AG20443 (cell line): ENCODE measurements at places on chromosomes 5 and 9.

GRCh38 chr9:38196714-38197113, 127.7 kb upstream of the SHB start:
- DNase-seq = no peak

GRCh38 chr9:134811079-134811672, 69.4 kb upstream of the FCN2 start:
- no peak for DNase-seq

GRCh38 chr9:126472198-126472947, 141.4 kb upstream of the LMX1B start:
- no peak for DNase-seq

DNA sequence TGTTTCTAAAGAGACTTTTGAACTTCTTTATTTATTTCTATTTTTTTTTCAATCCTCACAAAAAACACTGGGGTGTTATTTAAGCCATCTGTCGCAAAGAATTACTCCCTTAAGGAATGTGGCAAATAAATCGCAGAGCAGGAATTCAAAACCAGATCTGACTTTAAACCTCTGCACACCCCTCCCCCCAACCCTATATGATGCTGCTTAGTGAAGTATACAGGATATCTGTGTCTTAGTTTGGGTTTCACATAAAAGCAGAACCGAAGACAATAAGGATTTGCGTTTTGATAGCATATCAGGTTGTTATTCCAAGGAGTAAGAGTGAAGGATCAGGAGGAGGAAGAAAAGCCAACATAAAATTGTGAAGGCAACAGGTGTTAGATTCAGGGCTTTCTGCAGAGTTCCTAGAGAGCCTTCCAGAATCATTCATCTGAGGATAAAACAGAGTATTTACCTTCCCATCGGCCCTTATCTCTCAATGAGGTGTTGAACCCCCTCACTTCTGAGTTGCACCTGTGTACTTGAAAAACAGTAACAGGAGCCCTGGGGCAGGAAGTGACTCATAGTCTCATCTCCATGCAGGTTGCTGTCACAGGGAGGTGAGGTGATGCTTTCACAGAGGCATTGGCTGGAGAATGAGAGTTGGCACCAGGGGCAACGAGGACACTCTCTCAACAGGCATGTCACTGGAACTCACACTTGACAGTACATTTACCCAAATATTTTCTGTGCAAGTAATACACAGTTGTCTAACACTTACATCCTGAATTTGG, 33.5 kb upstream of the DMRT3 start:
- no peak for DNase-seq

DNA sequence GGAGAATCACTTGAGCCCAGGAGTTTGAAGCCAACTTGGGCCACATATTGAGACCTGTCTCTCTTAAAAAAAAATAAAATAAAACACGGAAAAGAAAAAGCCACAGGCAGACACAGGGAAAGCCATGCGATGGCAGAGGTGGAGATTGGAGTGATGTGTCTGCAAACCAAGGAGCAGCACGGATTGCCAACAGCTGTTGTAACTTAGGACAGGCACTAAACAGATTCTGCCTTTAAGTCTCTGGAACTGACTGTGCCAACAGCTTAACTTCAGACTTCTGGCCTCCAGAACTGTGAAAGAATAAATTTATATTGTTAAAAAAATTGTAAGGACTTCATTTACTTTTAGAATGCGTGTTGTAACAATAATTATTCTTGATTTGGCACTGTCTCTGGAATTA, 318.5 kb upstream of the CHD1 start:
- no peak for DNase-seq

- no peak for DNase-seq
Measured at GRCh38 chr9:104869811-104870210, 58.1 kb downstream of the ABCA1 start.

DNA sequence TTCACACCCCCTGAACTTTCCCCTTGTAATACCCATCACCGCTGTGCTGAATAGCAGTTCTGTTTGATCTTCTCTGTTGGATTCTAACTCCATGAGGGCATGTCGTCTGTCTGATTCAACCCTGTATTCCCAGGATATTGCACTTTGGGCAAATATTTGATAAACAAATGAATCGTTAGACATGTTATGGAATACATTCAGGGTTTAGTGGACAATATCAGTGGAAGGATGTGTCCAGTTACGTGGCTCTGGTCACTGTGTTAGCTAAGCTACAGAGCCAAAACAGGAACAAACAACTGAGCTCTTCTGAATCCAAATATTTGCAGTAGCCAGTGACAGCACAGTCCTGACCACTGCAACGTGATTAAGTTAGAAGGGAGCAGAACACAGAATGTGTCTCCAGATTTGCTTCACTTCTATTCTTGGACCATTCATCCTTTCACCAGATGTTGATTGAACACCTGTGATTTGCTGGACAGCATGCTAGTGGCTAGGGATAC, 13.2 kb downstream of the ANGPTL2 start:
- DNase-seq = no peak

GRCh38 chr5:81794226-81794625, 43.3 kb upstream of the SSBP2 start:
- no peak for DNase-seq

DNA sequence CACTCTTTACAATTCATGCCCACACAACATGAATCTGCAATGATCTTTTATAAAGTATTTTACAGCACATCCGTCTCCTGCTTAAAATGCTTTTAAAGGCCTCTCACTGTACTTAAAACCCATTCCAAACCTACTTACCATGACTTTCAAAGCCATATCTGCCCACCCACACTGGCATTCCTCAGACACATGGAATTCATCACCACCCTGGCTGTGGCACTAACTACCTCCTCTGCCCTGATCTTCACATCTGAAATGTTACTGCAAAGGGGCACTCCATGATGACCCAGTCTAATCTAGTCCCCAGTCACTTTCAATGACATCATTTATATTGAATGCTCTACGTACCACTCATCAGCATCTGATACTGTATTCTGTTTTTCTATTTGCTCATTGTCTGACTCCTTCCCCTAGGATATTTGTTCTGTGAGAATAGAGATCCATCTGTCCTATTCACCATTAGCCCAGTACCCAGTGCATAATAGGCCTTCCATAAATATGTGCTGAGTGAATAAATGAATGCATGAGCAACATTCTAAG, 193.2 kb upstream of the KIF2A start:
- no peak for DNase-seq

- no peak for DNase-seq
Measured at GRCh38 chr5:139273322-139273571, 20.3 kb upstream of the MATR3 start.

- no peak for DNase-seq
Measured at GRCh38 chr9:89284076-89284475, 26.9 kb upstream of the CKS2 start.

DNA sequence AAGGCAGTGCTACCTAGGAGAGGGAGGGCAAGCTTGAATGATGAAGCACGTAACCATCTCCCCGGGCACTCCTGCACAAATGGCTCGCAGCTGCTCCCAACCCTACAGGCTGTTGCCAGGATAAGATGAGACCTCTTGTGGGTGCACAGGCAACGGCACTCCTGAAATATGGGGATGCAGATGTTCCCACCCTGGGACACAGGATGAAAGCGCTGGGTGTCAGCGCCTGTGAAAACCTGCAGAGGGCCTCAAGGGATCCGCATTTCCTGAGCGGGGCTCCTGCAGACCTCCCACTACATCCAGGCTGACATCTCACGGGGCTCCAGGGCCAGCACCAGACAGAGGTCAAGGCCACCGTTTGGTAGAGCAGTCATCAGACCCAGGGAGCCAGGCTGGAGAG, 60.7 kb downstream of the SMIM23 start:
- DNase-seq = no peak

- DNase-seq = peak; percentile 42
Measured at GRCh38 chr9:104860263-104860662, 67.7 kb downstream of the ABCA1 start.

DNA sequence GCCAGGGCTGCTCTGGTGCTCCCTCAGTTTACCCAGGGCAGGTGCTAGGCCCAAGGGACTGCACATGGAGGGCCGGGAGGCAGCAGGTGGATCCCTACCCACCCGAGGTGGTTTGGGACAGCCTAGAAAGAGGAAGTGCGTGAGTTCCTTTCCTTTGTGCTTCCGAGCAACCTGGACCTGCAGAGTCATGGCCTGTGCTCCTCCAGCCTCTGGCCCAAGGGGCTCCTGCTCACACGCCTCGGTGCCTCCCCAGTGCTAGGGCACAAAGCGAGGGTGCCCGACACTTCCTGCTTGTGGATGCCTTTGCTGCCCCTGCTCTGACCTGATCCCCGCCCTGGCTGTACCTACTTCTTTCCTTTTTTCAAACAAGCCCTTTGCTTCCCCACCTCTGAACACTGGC, 79.3 kb downstream of the RXRA start:
- DNase-seq = no peak

GRCh38 chr5:147539053-147539452, 29.2 kb upstream of the DPYSL3 start:
- DNase-seq = peak; percentile 69
